ENCODE measurements at places on chromosomes 13 and 19.

DNA sequence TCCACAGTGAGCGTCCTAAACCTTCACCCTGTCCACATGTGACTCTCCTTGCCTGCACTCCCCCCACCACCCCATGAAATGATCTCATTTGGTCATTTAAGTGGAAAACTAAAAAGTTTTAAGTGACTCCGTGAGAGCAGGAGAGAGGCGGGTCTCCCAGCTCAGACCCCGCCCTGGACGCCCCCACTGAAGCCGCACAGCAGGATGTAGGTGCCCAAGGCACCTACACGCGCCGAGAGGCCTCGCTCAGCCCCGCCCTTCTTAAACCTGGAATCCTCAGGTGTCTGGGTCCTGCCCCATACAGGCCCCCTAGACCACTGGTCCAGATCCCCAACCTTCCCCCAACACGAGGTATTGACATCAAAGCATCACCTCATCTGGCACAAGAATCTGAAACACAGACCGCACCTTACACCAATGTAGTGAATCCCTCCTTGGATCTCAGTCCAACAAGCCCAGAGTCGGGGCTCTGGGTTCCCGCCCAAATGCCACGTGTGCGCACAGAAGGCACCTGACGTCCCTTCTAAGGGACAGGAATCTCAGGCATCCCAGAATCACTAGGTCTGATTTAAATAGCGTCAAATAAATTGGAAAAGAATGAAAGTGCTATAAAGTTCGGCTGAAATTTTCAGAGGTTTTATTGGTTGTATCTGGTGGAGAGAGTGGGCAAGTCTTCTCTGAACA lies 3.5 kb downstream of the IGFL1 start:
- no peak for DNase-seq

DNA sequence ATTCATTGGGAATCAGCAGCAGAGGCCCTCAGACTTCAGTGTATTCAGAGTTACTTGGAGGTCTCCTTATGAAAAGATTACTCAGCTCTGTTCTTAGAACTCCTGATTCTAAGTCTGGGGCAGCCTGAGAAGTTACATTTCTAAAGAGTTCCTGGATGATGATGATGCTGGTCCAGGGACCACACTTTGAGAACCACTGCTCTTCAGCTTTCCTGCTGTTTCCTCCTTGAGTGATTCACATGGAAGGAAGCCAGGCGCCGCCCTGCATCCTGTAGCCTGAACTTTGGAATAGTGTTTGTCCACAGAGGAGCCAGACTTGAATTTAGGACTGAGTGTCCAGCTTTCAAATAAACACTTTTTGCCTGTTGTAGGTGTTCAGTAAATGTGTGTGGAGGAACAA lies 2.9 kb downstream of the CEBPG start:
- no peak for DNase-seq

DNA sequence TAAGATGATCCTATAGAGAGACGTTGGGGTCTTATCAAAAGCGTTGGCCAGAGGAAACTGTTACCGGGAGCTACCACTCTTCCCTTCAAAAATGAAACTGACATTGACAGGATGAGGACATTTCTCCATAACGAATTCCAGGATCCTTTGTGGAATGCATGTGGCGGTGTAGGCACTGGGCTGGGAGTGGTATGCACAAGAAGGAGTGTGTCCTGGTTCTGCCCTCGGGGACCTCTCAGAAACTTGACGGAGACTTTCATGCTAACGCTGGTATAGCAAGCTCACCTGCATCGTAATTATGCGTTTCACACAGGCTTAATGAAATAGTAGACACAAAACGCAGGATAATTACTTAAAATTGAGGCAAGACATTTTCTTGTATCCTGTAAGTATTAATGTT lies 441.1 kb downstream of the FGF9 start:
- no peak for DNase-seq

- no peak for DNase-seq
These were observed 4.7 kb downstream of the ERF start for GRCh38 chr19:42250183-42250665.

All from right forelimb (tissue), 1 donor.